Placental pericyte (primary cell): ENCODE measurements at places on chromosomes 7 and 10. TPM values are rescaled to one million over a fixed set of nuclear protein-coding genes. Genes with fewer than 3 reads are reported as not detected.

OR2A42 gene
- total RNA-seq = not detected in 2 replicates

SLC13A1 gene
- total RNA-seq = not detected in 2 replicates

GNG11 gene
- 45.1 and 93.5 TPM in 2 replicates for total RNA-seq

LRRC17 gene
- total RNA-seq = 5.7 and 49.7 TPM in 2 replicates

GNAT3 gene
- total RNA-seq = not detected in 2 replicates

IFIT1 gene
- 11.4 and 12.0 TPM in 2 replicates for total RNA-seq

CUL1 gene
- total RNA-seq = 41.1 and 54.3 TPM in 2 replicates

INA gene
- 0.66 and 3.7 TPM in 2 replicates for total RNA-seq

SFXN2 gene
- total RNA-seq = 7.7 and 9.3 TPM in 2 replicates

ANKRD30A gene
- under 0.01 TPM in 1 of 2 replicates, not detected in the other for total RNA-seq

HTR5A gene
- total RNA-seq = not detected in 2 replicates

KIN gene
- 5.2 and 5.3 TPM in 2 replicates for total RNA-seq
